Stimulated activated CD8-positive, alpha-beta memory T cell treated with anti-CD3 and anti-CD28 coated beads, Interleukin-4, amount 100 ng/mL, for 1 hour (primary cell): ENCODE measurements at places on chromosomes 7 and 10.
A peak's percentile ranks its signal among the peaks of the same experiment; 100 is the strongest.

GRCh38 chr7:112160771-112161150, 45.4 kb downstream of the DOCK4 start:
- DNase-seq = no peak

- no peak for DNase-seq
Measured at GRCh38 chr7:121073463-121074099, 85.1 kb downstream of the CPED1 start.

- no peak for DNase-seq
Measured at GRCh38 chr7:107666790-107667189, 6.2 kb downstream of the SLC26A4 start.

GRCh38 chr10:1022413-1022812, 3.2 kb downstream of the IDI2 start:
- DNase-seq = no peak

DNA sequence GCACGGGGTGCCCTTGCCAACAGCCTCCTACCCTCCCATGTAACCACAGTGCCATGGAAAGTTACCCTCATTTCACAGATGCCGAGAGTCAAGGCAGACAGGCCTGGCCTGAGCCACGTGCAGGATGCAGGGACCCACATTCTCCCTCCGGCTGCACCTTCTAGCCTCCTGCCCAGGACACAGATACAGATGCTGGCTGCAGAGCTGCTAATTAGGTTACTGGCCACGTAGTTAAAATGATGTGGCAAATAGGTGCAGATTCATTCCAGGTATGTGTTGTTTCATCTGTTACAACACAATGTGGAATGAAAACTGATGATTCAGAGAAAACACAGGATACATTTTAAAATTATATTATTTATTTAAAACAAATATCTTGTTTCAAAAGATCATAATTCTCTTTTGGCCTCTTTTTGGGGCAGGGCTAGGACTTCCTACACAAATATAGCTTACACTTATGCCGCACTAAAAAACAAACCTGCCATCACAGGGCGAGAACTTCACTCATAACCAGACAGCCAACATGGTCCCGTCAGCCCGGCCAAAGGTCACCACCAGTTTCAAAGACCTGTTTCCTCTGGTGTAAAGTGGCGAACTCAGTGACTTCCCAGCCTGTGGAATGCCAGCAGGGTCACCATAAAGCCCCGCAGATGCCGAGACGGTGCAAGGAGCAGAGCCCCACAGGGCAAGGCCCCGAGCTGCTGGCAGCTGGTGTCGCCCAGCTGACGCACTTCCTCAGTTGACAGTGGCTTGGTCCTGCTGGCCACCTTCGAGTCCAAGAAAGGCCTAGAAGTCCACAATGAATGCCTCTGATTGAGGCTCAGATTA, 83.5 kb downstream of the TNS3 start:
- DNase-seq = no peak

GRCh38 chr7:156656598-156656997, 16.0 kb downstream of the RNF32 start:
- no peak for DNase-seq

- no peak for DNase-seq
Measured at GRCh38 chr7:359226-359765, 69.3 kb downstream of the FOXL3 start.

- no peak for DNase-seq
Measured at GRCh38 chr7:80154656-80155333, 20.2 kb downstream of the GNAI1 start.

DNA sequence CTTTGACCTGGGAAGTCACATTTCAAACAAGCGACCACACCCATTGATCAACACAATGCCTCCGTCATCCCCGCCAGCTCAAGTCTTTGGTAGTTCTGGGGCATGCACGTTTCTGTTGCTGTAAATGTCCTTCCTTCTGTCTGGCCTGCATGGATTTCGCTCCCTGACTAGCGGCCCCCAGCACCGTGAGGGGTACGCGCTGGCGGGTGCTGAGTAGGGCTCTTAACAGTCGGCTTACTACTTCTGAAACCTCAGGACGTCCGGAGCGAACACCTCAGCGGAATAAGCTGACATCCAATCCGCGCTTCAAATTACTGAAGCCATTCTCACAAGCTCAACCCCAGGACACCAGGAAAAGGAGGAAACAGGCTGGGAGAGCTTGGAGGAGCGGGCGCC, 505 bp downstream of the NUDCD3 start:
- DNase-seq = peak; percentile 7

DNA sequence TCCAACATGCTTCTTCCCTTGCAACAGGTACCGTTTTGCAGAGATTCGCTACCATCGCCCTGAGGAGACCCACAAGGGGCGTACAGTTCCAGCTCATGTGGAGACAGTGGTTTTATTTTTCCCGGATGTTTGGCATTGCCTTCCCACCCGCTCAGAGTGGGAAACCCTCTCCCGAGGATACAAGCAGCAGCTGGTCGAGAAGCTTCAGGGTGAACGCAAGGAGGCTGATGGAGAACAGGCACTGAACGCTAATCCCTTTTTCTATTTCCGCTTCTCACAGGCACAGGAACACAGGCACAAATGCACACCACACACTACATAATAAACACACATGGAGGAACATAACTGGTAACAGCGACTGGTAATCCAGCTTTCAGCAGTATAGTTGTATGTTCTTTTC, 35.2 kb downstream of the CCAR1 start:
- DNase-seq = no peak

DNA sequence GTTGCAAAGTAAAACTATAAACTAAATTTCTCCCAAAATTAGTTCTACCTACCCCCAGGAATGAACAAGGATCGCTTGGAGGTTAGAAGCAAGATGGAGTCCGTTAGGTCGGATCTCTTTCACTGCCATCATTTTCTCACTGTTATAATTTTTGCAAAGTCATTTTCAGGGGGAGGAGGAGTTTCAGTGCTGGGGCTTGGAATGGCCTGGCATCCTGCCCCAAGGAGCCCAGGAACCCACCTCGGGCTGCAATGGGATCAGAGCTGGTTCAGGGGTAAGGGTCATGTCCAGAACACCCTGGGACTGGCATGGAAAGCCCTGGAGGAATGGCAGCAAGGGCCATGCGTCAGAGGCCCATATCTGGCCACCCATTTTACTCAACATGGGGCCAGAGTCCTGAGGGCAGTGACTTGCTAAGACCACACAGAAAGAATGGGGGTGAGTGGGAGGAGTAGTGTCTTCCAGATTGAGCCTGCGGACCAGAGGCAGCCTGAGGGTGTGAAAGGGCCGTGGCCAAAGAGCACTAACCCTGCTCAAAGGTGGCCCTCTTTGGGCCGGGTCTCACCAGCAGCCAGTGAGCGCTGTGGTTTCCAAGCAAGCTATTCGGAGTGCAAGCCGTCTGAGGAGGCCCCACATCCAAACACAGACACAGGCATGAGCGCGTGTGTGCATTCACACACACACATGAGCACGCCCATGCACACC, 31.8 kb downstream of the GPRIN2 start:
- DNase-seq = no peak

DNA sequence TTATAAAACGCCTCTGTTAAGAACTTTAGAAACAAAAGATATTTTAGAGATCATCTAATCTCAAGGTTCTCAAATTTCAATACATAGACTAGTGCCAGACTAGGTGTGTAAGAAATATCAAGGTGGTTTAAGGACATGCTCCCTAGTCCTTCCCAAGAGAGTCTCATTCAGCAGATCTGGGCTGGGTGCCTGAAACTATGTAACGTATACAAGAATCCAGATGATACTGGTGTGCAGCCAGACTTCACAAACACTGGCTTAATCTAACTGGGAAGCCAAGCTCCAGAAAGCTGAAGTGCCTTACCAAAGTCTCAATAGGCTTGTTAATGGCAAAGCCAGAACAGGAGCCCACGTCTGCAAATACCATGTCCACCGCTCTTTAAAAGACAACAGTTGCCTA, 105.0 kb upstream of the AMPH start:
- no peak for DNase-seq

- DNase-seq = no peak
Measured at GRCh38 chr7:7180725-7181449, 1.5 kb upstream of the C1GALT1 start.

- no peak for DNase-seq
Measured at GRCh38 chr7:40535678-40536077, 400.9 kb downstream of the SUGCT start.

- no peak for DNase-seq
Measured at GRCh38 chr7:34756025-34756437, 98.0 kb downstream of the NPSR1 start.

GRCh38 chr7:14294637-14295036, 305.2 kb upstream of the ETV1 start:
- DNase-seq = no peak

DNA sequence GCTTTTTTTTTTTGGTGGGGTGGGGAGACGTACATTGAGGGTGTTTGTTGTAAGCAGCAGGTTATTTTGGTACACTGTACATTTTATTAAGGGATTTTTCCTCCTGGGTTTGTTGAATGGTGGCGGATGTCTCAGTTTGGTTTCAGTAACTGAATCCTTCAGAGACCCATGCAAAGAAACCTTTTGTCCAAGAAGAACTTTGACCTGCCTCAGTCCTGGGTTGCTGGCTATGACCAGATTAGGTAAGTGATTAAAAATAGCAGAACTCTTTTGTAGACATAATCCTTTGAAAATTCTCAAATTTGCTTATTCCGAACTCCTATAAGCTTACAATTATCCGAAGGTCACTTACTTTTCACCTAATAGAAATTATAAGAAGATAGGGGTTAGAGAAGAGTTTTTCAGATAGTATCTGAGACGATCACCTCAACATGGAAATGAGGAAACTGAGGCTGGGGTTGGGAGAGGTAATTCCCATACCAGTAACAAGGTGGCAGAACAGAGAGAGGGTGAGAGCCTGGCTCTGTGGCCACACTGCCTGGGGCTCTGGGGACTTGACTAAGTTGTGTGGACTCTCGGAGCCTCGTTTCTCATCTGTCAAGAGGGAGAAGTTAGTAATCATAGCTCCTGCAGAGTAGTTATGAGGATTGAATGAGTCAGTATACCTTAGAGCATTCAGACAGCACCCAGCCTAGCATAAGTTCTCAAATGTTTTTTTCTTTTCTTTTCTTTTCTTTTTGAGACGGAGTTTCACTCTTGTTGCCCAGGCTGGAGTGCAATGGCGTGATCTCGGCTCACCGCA, 87.4 kb downstream of the CCNY start:
- no peak for DNase-seq

DNA sequence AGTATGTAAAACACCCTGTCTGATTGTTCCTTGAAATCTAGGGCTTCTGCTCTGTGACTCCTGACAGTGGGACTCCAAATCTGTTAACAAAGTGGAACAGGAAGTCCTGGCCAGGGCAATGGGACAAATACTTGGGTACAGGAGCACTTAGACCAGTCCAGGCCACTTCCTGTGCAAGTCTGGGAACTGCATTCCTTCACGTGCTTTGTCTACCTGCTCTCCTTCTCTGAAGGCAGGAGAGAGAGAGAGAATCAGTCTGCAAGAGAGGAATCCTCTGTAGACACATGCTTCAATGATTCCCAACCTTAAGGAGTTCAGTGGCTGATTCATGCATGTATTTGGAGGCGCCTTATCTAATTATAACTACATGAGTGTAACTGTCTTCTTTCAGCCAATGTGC, 530.2 kb downstream of the GATA3 start:
- no peak for DNase-seq

DNA sequence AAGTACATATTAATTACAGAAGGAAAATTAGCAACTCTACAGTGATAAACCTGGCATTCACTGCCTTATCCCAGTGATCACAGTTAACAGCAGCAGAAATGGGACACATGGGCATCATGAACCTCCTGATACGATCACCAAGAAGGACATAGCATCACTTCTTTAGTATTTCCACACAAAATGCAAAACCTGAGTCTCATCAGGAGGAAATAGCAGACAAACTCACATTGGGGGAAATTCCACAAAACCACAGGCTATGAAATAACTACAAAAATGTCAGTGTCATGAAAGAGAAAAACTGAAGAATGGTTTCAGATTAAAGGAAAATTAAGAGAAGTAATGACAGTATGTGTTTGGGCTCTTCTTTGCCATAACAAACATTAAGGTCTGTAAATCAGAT, 12.0 kb upstream of the PURB start:
- no peak for DNase-seq

DNA sequence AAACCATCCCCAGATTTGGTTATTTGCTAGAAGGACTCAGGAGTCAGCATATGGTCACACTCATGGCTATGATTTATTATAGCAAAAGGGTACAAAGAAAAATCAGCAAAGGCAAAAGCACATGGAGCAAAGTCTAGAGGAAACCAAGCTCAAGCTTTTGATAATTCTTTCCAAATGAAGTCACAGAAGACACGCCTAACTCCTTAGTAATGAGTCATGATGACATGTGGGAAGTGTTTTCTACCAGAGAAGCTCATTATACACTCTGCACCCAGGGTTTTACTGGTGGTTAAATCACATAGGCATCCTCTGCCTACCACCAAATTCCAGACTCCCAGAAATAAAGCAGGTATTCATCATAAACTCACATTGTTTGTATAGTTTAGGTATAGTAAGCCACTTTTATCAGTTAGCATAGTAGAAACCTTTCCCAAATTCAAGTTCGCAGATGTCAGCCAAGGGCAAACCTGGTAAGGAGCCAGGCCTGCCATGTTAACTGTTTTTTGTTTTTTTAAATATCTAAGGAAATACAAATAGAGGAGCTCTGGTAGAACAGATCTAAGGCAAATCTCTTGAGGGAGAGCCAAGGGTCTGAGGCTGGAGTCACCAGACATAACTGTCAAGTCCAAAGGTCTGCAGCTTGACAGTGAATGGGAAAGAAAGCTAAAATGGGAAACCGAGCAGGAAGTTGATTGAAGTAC, 15.4 kb upstream of the HIBADH start:
- DNase-seq = no peak

- DNase-seq = no peak
Measured at GRCh38 chr10:122495406-122496340, 34.3 kb downstream of the HTRA1 start.

DNA sequence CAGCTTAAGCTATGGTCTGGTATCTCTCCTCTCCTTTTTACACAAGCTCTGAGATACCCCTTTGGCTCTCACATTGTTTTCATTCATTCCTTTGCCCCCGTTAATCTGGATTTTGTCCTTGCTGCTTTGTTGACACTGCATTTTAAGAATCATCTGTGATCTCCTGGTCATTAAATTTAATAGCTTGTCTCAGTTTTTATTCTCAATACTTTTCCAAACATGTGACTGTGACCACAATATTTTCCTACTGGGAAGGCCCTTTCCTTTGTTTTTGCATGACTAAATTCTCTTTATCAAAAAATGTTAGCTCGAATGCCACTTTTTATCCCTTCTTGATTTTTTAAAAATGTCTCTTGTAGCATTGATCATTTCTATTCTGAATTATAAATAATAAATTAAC, 171.2 kb downstream of the SUGCT start:
- no peak for DNase-seq

- no peak for DNase-seq
Measured at GRCh38 chr10:129793996-129794395, 170.1 kb downstream of the EBF3 start.

- DNase-seq = no peak
Measured at GRCh38 chr10:119651514-119652360, 557 bp downstream of the BAG3 start.
